ENCODE measurements at places on chromosomes 5 and 9. TPM values are rescaled to one million over a fixed set of nuclear protein-coding genes. Genes with fewer than 3 reads are reported as not detected.

The FGF1 gene
- 6.9 TPM for total RNA-seq

DNA sequence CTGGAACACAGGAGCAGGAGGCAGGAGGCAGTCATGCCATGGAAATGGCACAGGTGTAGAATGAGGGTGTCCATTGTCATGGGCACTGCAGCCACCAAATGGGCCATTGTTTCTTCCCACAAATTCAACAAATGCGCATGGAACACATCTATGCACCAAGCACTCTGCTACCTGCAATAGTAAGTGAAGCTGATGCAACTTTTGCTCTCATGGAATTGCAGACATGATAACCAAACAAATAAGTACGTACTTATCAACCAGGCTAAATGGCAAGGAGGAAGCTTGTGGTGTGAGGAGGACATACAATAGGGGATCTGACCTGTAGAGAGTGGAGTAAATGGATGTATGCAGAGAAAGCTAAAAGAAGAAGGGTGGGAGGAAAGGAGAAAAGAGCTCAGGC, 116.8 kb downstream of the TRIM36 start:
- no peak for DNase-seq

The LRRC70 gene
- total RNA-seq: 4.1 TPM

GRCh38 chr9:90085633-90086032, 480.8 kb downstream of the GADD45G start:
- DNase-seq: no peak

GRCh38 chr9:107118863-107119624, 164.0 kb upstream of the RAD23B start:
- DNase-seq: no peak
